ENCODE measurements at places on chromosomes 4 and X.

DNA sequence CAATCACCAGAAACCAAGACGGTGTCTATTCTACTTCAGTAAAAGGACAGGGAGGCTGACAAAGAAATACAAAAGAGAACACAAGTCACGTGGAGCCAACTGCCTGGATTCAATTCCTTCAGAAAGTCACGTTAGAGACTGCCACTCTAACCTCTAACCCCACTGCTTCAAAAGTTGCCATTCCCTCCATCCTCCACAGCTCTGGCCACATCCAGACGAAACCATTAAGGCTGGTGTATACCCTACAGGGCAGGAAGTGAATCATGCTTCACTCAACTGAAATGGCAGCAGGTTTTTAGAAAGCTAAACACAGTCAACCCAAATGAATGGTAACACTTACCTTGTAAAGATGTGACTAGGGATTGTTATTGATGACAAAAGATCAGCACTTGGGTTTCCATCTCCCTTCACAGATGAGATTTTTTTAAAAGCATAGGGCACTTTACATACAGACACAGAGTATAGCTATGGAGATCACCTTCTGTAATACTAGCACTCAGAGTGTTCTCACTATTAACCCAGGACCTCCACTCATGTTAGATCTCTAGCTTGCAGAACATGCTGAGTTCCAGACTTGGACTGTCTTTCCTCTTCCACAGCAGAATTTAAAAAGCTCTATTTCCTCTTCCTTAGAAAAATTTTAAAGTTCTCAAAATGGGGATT is 37.4 kb downstream of the MAML3 start:
- DNase-seq = no peak

GRCh38 chrX:34891391-34891790 is 51.2 kb upstream of the FAM47B start:
- no peak for DNase-seq

GRCh38 chr4:148287111-148287510 is 155.1 kb downstream of the NR3C2 start:
- DNase-seq = no peak

GRCh38 chr4:3077796-3078195 is 3.3 kb downstream of the HTT start:
- peak; percentile 32 for DNase-seq

DNA sequence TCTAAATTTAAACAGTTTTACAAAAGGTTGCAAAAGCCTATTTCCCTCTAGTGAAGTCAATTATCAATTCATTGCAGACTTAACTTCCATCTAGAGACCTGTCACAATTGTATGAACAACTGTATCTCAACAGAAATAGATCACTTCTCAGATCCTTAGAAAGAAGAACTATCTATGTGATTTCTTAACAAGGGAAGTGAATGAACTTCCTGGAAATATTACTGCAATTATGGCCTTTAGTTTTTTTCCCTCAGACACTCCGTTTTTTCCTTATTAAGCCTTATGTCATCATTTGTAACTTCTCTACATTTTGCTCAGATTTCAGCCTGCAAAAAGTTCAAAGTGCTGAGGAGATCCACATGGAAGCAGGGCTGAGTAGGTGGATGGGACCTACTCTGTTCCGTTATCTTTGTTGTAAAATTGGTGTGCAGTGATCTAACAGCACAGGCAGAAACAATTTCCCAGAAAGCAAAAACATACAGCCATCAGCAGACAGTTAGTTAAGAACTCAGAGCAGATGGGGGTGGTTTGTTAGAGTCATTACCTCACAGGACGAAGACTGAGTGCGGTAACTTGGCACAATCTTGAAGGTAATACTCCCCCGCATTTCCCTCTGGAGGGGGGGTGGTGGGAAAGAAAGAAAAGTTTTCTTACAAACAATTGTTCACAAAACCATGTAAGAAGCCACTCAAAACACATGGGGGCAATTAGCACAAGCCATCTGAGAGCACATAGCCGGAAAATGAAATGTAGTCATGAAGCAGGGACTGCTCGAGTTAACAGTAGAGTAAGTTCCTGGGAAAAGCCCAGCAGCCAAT is 112.3 kb downstream of the NYX start:
- no peak for DNase-seq

DNA sequence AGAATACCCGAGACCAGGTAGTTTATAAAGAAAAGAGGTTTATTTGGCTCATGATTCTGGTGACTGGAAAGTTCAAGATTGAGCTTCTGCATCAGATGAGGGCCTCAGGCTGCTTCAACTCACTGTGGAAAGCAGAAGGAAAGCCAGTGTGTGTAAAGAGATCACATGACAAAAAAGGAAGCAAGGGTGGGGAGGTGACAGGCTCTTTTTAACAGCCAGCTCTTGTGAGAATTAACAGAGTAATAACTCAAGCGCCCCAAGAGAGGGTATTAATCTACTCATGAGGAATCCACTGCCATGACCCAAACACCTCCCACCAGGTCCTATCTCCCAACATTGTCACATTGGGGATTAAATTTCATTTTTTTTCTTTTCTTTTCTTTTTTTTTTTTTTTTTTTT is 6.3 kb upstream of the YIPF6 start:
- no peak for DNase-seq

- DNase-seq = peak; percentile 86
Observed at GRCh38 chr4:1300466-1301455, 11.1 kb downstream of the MAEA start.

DNA sequence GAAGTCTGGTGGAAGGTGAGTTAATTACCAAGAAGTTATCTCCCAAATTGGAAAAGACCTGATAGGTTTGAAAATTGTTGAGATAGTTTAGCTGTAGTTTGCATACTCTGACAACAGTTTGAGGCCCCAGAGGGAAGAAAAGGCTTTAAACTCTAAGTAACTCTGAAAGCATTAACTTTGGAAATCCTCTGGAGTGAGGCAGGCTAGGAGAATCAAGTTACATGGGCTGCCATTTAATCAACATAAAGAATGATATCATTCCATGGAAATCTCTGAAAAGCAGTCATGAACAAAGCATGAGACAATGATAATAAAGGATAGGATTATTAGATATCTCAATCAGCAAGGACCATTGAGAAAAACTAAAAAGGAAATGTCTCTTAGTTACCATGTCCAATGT is 647.1 kb downstream of the ANKRD50 start:
- no peak for DNase-seq

- no peak for DNase-seq
Observed at GRCh38 chr4:38223782-38224236, 263.6 kb downstream of the PTTG2 start.

DNA sequence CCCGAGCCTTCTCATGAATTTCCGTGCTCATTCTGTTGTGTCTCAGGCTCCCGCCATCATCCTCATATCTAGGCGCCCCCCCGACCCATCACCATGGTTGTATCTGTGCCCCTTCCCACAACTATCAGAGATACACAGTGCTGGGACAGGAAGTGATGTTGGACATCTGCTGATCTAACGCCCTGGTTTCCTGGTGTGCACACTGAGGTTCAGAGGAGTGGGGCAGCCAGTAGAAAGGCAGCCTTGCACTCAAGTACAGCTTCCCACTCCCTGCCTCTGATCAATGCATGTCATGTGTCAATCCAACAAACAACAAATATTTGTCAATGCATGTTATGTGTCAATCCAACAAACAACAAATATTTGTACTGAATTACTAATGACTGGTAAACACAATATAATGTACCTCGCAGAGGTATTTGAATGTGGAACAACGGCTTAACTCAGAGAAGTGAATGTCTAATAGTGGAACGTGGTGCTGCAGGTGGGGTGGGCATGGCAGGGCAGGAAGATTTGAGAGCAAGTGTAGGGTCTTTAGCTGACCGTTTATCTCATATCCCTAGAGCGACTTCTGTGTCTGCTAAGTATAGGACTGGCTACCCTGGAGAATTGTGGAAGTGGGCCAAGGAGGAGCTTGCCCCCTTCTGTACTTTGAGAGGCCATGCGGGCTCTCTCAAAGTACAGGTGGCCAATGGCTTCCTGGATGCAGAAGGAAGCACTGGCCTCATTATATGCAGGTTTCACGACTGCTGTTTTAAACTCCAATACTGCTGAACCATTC is 10.3 kb upstream of the SEL1L3 start:
- no peak for DNase-seq

DNA sequence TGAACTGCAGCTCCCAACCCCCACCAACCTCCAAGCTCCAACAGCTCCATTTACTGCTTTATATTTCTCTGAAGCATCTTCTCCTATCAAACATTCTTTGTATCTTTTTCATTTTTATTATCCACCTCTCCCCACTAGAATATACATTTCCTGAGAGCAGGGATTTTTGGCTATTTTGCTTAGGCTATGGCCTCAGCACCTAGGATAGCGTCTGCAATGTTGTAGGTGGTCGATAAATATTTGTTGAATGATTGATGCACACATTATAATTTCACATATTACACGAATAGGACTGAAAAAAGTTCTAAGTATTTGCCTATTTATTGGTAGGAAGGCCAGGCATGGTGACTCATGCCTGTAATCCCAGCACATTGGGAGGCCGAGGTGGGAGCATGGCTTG is 658.7 kb upstream of the DIPK2B start:
- no peak for DNase-seq

- DNase-seq = no peak
Observed at GRCh38 chr4:128471576-128471975, 184.0 kb upstream of the PGRMC2 start.

DNA sequence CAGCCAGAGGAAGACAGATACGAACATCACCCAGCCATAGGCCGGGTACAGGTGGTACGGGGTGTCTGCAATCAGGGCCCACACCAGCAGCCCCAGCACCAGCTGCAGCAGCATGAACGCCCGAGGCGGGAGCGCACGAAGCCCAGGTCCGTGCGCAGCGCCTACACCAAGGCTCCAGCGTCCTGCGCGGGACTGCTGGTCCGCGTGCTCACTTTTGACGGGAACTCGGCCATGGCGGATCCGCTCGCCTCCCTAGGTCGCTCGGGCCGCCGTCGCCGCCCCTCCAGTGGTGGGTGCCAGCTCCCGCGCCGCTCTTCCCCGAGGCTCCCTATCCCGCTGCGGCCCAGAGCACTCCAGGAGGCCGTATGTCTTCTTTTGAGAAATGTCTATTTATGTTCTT is 181.2 kb upstream of the DIPK2B start:
- DNase-seq = no peak

DNA sequence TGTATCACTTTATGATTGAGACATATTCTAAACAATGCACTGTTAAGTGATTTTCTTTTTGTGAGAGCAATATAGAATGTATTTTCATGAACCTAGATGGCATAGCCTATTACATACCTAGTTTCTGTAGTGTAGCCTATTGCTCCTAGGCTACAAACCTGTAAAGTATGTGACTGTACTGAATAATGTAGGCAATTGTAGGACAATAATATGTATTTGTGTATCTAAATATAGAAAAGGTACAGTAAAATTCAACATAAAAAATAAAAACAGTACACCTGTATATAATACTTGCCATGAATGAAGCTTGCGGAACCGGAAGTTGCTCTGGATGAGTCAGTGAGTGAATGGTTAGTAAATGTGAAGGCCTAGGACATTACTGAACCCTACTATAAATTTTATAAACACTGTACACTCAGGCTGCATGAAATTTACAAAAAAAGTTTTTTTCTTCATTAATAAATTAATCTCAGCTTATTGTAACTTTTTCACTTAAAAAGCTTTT is 106.7 kb downstream of the VSIG4 start:
- no peak for DNase-seq

DNA sequence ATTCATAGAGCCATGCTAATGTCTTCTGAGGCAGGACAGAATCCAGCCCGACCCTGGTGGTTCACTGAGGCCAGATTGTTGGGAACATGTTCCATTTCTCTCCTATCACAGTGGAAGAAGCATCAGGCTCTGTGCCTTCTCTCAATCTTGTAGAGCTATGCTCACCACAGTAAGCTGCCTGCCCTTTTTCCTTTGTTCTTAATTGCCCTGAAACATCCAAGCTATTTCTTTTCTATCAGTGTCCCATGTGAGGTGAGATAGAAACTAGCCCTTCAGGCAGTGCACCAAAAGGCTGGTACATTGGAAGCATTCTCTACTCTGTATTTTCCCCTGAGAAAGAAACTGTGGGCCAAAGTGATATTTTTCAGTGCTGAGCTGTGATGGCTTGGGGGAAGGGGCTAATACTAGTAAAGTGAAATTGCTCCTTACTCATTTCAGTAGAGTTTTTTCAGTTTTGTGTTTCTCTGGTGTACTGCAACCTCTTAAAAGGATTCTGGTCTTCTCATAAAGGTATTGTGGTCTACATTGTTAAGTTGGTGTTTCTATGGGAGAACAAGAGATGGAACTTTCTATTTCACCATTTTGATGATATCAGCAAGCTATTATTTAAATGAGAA is 611.2 kb downstream of the RPA4 start:
- DNase-seq = no peak

DNA sequence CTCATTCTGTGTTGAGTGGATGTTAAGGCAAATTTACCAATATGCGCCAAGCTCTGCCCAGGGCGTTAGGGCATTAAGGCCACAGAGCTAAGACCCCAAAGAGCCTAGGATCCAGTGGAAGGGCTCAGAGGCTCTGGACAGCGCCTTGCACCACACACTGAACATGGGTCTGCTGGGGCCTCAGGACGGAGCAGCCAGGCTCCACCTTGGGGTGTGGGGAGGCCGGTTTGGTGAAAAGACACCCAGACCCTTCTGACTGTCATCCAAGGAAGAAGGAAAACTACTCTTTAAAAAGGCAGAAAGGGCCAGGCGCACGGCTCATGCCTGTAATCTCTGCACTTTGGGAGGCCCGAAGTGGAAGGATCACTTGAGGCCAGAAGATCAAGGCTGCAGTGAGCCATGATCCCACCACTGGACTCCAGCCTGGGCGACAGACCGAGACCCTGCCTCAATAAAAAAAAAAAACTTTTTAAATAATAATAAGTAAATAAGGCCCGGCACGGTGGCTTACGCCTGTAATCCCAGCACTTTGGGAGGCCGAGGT is 1.3 kb upstream of the MRFAP1 start:
- no peak for DNase-seq

- no peak for DNase-seq
Observed at GRCh38 chr4:130395871-130396270, 1299.9 kb downstream of the C4orf33 start.

DNA sequence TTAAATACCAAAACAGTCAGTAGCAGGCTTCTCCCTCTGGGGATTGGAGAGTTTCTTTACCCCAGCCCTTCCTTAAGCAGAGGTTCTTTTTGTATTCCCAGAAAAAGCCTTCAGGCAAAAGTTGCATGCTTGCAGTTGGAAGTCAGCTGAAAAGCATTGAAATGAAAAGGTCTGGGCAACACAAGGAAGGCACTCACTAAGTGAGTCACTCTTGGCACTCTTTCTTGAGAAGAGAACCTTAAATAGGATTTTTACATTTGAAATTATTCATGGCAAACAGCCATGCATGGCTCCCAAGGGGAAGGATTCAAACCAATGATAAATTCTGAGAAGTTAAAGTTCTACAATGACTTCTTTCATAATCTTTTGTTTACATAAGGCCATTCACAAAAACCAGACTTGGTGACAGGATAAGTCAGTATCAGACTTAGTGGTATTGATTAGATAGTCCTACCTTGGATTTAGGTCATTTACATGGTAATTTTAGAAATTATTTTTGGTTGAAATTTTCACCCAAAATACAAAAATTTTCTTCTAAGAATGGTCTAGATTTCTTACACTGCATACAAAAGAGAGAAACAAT is 2068.9 kb downstream of the PCDH7 start:
- DNase-seq = no peak

- DNase-seq = no peak
Observed at GRCh38 chrX:63508668-63509067, 157.5 kb upstream of the SPIN4 start.

GRCh38 chrX:136262812-136263315 is 11.7 kb upstream of the MAP7D3 start:
- DNase-seq = no peak

Measured in CD4-positive, alpha-beta T cell treated with Interleukin-1 beta for 1 hour (primary cell).